ENCODE measurements at places on chromosomes 3 and 15.

GRCh38 chr3:78398401-78398800, 1358.5 kb downstream of the ROBO2 start:
- no peak for DNase-seq

GRCh38 chr15:79041601-79042168, 48.9 kb downstream of the RASGRF1 start:
- no peak for DNase-seq

DNA sequence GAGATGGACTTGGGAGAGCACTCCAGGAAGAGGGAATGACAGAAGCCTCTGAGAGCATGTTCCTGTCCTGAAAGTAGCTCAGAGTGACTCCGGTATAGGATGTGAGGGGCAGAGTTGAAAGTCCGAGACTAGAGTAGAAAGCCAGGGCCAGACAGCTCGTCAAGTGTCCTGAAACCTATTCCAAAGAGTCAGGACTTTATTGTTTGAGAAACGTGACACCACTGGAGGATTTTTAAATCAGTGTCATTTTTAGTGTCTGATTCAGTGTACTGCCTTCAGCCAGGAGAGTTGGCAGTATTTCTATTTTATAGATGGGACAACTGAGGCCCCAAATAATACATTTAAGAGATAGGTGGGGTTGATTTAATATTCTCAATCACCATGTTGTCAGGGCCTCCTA, 1.6 kb upstream of the RBMS3 start:
- DNase-seq, result no peak

DNA sequence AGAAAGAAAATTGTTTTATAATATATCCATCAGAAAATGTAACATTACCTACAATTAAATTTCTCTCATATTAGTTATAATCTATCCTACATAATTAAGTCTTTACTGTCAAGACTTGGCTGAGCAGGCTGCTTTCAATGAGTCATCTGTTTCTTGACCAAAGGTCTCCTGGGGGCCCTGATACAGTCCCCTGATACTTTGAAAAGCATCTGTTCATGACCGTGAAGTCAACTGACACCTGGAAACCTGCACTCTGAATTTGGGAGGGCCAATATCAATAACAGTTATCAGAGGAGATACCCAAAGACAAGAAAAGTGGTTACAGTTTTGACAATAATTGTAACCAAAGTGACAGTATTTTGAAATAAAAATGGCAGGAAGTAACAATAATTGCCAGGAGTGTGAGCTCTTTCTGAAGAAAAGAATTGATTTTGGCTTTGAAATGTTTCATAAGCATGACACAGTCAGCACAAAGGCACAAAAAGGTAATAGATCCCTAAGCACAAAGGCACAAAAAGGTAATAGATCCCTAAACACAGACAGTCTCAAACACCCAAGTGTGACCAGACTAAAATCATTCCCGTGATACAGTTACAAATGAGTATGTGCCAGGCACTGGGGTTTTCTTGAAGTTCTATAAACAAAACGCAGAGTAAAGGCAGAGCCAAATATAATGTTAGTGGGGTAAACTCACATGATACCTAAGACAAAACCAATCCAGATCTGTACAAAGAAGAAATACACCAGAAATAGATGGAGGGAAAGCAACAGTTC, 260.7 kb downstream of the PLOD2 start:
- DNase-seq, result no peak

GRCh38 chr3:10376353-10376752, 55.4 kb upstream of the SEC13 start:
- no peak for DNase-seq

GRCh38 chr3:115615001-115615814, 8.1 kb upstream of the GAP43 start:
- no peak for DNase-seq

DNA sequence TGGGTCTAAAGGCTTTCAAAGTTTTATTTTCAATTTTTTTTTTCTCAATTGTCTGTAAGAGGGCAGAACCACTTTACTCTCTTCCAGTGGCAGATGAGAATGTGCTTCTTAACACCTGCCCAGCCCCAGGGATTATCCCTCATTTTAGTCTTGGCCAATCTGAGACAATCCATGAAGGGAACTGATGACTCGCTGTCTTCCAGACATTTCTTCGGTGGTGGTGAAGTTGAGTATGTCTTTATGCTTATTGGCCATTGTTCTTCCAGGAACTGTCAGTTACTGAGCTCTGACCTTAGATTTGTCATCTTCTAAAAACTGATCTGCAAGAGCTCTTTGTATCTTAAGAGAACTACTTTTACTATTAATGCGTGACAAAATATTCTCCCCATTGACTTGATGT, 139.5 kb downstream of the TJP1 start:
- no peak for DNase-seq

DNA sequence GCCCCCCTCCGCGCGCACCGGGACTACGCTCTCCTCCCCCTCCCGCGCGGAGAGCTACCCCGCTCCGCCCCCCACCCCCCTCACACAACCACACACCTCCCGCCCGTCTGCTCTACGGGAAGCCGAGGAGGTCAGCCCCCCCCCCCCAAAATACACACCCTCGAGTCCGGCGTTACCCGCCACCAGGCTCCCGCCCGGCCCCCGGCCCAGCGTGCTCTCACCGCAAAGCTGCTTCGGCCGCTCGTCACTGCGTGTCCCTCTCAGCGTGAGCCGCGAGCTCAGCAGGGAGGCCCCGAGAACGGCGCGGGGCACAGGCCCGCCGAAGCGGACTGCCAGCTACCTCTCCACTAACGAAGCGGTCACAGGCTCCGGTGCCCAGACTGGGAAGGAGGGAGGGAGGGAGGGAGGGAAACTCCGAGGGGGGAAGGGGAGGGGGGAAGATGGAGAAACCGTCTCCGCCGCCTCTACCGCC, 252 bp downstream of the SIN3A start:
- DNase-seq, result no peak

DNA sequence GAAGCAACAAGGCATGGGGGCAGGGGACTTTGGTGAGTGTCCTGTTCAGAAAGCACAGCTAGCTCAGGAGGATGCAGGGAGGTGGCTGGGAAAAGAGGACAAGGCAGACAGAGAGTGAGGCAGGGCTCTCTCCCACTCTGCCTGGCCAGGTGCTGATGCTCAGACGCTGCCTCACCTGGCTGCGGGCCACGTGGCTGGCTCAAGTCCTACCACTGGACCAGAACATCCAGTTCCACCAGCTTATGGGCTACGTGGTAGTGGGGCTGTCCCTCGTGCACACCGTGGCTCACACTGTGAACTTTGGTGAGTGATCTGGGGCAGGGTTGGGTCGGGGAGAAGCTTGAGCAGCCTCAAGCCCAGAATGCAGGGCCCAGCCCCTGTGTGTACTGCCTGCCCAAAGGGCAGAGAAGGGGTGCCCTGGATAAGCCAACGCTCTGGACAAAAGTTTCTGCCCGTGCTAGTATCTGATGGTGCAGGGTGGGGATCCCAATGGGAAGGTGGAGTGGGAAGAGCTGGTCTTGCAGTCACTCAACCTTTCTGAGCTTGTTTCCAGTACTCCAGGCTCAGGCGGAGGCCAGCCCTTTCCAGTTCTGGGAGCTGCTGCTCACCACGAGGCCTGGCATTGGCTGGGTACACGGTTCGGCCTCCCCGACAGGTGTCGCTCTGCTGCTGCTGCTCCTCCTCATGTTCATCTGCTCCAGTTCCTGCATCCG, 20.9 kb downstream of the NOX5 start:
- DNase-seq, result no peak

DNA sequence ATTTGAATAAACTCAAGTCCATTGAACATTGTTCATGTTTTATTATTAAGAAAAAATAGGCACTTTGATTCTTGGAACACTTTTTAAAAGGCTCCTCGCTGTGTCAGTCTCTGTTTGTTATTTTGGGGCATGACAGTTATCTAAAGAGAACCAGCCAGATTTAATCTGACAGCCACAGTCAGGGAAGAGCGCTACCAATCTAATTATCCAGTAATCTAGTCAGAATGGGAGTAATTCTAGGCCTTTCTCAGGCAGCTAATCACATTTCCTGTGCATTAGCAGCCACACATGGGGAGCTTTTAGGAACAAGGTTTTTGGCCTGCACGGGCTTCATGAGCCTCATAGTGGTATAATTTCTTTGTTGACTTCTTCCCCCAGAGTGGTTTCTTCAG, 362.2 kb downstream of the RBMS3 start:
- DNase-seq, result no peak

DNA sequence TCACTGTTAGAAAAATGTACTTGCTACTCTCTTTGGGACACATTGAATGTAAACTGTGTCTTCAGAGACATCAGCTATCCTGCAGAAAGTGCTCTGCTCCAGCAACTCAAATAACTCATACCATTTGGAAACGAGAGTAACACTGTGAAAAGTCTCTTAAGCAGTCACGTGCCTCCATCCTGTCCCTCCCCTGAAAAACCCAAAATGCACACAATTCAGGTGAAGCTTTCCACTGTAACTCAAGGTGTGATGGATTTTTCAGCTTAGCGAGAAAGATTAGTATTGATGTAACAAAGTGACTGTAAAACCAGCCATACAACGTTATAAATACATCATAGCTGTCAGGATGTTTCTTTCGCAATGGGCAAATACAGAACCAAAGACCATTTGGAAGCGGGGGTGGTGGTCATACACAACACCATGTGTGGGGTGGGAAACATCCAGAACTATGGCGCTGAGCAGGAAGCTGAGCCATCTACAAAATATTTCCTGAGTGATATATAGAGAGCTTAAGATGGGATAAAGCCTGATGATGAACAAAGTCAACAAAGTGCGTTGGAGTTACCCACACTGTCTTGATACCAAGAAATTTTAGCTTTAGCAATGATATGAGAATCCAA, 332.3 kb downstream of the FOXP1 start:
- no peak for DNase-seq
